ENCODE measurements at places on chromosomes 16 and 17.

- no peak for DNase-seq
These were observed 744 bp upstream of the NF1 start for GRCh38 chr17:31093866-31094599.

DNA sequence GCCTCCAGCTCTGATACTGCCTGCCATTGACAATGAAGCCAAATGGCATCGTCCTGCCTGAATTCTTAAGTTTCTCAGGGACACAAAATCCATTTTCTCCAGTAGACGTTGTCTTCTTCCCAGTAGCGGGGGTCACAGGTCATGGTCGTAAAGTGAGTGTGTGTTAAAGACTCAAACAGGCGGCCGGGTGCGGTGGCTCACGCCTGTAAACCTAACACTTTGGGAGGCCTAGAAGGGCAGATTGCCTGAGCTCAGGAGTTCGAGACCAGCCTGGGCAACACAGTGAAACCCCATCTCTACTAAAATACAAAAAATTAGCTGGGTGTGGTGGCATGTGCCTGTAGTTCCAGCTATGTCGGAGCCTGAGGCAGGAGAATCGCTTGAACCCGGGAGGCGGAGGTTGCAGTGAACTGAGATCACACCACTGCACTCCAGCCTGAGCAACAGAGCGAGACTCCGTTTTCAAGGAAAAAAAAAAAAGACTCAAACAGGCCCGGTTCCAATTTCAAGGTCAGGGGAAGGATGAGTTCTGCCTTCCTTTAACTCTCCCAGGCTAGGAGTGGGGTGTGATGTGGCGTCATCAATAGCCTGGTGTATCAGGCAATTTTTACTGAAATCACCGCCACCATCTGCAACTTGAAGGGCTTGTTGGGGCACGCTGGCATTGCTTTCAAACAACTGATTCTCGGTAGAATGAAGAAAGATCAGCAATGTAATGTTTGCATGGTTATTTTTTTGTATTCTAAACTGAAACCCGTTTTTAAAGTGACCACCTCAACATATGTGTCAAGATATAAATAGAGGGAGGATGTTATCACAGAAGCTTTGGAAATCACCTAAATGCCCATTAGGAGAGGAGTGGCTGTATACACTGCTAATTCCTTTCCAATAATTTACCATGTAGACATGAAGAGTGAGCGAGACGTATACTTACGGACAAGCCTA lies 91.0 kb downstream of the WSCD1 start:
- DNase-seq: no peak

GRCh38 chr17:1078831-1079561 lies 82.1 kb downstream of the TIMM22 start:
- DNase-seq: no peak

DNA sequence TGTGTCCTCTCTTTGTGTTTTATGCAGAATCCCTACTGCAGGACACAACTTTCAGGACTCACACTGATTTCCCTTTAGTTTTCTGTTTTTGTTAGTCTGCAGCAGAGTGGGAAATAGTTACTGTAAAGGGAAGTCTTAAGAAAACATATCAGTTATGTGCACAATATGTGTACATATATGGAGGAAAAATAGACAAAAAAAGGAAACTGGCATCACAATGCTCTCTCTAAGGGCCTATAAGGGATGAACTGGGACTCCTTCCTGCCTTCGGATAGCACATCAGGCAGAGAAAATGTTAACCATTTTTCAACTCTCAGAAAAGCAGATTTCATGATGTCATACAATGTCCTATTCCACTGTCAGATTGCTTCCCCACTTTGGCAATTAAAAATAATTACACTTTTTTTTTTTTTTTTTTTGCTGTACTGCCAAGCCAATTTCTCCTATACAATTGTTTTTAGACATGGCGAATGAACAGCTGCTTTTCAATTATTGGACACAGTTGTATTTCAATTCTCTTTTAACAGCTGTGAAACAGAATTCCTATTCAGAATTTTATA lies 112.5 kb upstream of the KCNJ16 start:
- DNase-seq: no peak

- no peak for DNase-seq
These were observed 21.2 kb downstream of the C1QTNF1 start for GRCh38 chr17:79045001-79045729.

All from inflammatory macrophage treated with lipopolysaccharide for 1 hour (primary cell).